ENCODE measurements at places on chromosomes 11 and 22.

DNA sequence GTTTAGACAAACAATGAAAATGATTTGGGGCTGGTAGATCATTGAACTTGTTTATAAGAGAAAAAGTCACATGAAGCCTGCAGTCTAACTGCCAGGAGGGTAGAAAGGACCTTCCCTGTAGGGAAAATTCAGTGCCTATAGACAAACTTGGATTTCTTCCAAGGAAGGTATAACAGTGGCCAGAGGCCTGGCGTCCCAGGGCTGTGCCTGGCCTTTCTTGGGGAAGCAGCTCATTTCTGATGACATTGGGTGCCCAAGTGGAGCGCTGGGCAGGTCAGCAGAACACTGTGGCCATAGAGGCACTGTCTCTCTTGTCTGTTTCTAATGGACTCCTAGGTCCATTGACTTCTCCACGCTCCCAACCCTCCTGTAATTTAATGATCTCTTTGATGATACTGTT, 6.6 kb upstream of the FXYD6 start:
- no peak for DNase-seq

- no peak for DNase-seq
Observed at GRCh38 chr11:21927628-21928027, 265.3 kb upstream of the ANO5 start.

DNA sequence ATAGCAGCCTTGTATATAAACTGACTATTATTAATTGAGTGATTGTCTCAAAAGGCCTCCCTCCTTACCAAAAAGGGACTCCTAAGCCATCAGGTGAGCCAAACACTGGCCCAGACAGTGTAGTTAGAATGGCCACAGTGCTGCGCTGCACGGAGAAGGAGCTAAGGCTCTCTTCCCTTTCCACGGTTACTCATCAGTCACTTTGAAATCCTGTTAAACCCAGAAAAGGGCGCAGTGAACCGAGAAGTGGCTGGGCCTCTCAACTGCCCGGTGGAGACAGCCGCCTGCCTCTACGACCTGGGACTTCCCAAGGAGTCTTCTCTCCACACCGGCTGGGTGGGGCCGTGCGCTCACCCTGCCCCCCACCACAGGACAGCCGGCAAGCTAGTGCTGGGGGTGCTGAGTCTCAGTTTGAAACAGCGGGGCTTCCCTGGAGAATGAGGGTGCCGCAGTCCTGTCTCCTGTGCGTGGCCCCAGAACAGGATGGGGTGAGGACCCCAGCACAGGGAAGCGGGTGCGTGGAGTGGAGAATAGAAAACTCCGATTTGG, 1.3 kb downstream of the MYH9 start:
- peak; percentile 56 for DNase-seq

GRCh38 chr22:38645430-38645829, 10.8 kb downstream of the FAM227A start:
- no peak for DNase-seq

GRCh38 chr11:86517557-86517956, 142.9 kb downstream of the CCDC81 start:
- DNase-seq, result no peak
